ENCODE measurements at places on chromosomes 2 and 18.

- no peak for DNase-seq
Observed at GRCh38 chr2:232304236-232304635, 74.3 kb upstream of the ALPP start.

GRCh38 chr18:58990720-58991119, 126.0 kb downstream of the ZNF532 start:
- no peak for DNase-seq

DNA sequence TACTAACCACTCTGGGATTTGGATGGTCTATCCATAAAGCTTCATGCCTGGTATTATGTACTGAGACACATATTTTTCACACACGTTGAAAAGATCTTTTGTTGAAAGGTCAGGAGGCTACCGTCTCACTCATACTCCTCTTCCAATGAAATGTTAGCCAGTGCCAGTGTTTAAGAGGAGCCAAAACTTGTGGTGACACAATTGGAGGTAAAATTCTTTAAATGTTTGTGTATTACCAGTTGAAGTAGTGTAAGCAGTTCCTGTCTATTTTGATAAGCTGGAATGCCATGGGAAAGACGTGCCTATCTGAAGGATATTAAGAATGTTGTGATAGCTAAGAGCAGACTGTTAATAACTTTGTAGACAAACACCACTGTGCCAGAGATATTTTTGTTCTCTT, 32.1 kb downstream of the MARCHF7 start:
- DNase-seq = no peak

DNA sequence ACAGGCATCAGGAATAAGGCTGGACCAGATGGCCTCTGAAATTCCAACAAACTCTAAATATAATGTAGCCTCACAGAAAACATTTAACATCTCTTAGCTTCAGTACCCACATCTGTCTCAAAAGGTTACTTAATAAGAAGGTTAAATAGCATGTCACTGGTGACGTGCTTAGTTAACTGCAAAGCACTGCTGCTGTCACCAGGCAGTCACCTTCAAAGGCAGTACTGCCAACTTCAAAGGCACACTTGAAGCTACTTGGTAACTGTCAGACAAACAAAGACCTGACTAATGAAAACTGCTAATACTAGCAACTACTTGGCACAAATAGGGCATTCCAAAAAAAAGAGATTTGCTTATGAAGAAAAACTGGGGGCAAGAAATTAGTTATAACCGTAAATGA, 36.2 kb downstream of the EPG5 start:
- DNase-seq = no peak

DNA sequence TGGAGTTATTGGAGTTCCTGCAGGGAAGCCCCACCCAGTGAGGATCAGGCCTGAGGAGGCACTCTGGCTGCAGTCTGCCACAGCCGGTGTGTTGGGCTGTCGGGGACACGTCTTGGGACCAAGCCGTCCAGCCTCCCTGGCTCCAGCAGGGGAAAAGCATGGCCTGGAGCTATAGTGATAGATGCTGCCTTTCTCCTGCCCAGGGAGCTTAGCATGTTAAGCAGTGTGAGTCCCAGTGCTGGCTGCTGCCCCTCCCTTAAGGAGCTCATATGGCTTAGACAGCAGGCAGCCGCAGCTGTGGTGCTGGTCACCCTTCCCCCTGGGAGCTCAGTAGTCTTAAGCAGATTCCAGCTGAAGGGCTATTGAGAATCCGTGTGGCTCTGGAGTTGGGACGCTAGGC, 78.9 kb downstream of the CERS6 start:
- no peak for DNase-seq

GRCh38 chr2:88184762-88185161, 14.6 kb downstream of the THNSL2 start:
- DNase-seq = no peak

GRCh38 chr18:8167026-8167425, 442.2 kb upstream of the RAB12 start:
- DNase-seq = no peak

- DNase-seq = no peak
Observed at GRCh38 chr2:149611100-149611820, 23.7 kb upstream of the MMADHC start.
